Suprapubic skin (tissue), 4 donors: ENCODE measurements at places on chromosomes 12 and 14. TPM values are rescaled to one million over a fixed set of nuclear protein-coding genes. Genes with fewer than 3 reads are reported as not detected.

OR6C65 gene
- total RNA-seq = not detected

TAS2R20 gene
- 2.6 TPM for total RNA-seq

PSEN1 gene
- total RNA-seq = 57.1 TPM

FAM186B gene
- total RNA-seq = 1.1 TPM

CCDC196 gene
- not detected for total RNA-seq

DICER1 gene
- total RNA-seq = 124 TPM

IFNG gene
- not detected for total RNA-seq

ALDH2 gene
- total RNA-seq = 156 TPM

RIMBP2 gene
- 2.5 TPM for total RNA-seq

PLBD2 gene
- 29.2 TPM for total RNA-seq

FAM90A1 gene
- total RNA-seq = not detected

MUCL1 gene
- total RNA-seq = 1,024 TPM

KRT81 gene
- 22.8 TPM for total RNA-seq

APOLD1 gene
- 15.3 TPM for total RNA-seq

SERPINA3 gene
- total RNA-seq = 69.2 TPM

RTN1 gene
- total RNA-seq = 3.9 TPM

VAMP1 gene
- 4.3 TPM for total RNA-seq

CCDC177 gene
- total RNA-seq = 0.13 TPM

RALGAPA1 gene
- 71.6 TPM for total RNA-seq

KCNH3 gene
- 0.26 TPM for total RNA-seq

IAPP gene
- not detected for total RNA-seq

TPPP2 gene
- total RNA-seq = not detected
